ENCODE measurements at places on chromosomes 3 and 15.

DNA sequence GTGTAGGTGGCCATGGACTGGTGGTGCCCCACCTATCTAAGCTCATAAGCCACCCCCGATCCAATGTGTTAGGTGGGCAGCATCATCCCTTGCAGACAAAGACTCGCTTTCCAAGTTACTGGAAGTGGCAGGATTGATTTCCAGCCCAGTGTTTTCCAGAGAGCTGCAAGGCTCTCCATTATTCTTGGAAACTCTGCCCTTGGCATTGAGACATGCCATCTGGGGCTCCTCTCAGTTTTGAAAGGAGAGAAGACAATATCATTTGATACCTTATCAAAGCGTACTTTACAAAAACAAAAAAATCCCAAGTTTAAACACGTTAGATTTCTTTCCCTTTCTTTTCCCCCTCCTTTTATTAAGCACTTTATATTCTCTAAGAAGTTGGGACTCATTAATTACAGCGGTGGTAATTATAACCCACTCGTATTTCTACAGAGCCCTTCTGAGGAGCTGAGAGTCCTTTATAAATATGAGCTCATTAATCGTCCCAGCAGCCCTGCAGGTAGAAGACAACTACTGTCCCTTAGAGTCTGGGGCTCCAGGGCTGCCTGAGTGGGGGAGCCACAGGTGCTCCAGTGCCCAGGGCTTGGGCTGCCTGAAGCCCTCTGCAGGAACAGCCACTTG lies 226.1 kb downstream of the TLE3 start:
- H3K27me3 ChIP-seq = no peaks in the 10 kb centered on the region
- no peaks in the 10 kb centered on the region for H3K4me1 ChIP-seq
- H3K36me3 ChIP-seq = no peaks in the 10 kb centered on the region

DNA sequence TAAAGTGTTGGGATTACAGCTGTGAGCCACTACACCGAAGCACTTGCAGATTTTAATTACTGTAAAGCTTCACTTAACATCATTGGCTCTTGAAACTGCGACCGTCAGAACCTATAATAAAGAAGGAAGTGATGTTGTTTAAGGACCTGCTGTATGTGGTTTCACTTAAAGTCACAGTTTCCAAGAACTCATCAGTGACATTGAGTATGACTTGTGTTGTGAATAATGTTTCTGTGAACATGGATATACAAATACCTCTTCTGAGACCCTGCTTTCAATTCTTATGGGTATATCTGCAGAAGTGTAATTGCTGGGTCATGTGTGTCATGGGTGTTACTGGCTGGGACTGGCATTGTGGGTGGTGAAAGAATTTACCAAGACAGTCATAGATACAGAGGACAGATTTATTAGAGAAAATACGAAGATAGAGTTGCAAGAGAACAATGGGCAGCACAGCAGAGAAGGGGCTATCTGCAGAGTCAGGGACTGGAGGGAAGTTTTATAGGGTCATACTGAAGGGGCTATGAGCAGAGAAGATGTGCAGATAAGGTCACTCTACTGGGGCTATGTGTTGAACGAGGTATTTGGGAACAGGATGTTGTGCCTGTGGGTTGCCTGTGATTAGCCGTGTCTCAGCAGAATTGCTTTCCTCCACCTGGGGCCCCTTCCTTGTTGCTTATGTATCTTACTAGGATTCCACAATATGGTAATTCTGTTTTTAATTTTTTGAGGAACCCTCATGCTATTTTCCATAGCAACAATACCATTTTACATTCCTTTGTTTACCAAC lies 4.5 kb downstream of the NDUFB5 start:
- no peak overlapping the region for H3K4me3 ChIP-seq
- peaks cover 13% of the 10 kb centered on the region for H3K36me3 ChIP-seq
- H3K4me1 ChIP-seq = peaks cover 54% of the 10 kb centered on the region
- DNase-seq = peak; percentile 18

DNA sequence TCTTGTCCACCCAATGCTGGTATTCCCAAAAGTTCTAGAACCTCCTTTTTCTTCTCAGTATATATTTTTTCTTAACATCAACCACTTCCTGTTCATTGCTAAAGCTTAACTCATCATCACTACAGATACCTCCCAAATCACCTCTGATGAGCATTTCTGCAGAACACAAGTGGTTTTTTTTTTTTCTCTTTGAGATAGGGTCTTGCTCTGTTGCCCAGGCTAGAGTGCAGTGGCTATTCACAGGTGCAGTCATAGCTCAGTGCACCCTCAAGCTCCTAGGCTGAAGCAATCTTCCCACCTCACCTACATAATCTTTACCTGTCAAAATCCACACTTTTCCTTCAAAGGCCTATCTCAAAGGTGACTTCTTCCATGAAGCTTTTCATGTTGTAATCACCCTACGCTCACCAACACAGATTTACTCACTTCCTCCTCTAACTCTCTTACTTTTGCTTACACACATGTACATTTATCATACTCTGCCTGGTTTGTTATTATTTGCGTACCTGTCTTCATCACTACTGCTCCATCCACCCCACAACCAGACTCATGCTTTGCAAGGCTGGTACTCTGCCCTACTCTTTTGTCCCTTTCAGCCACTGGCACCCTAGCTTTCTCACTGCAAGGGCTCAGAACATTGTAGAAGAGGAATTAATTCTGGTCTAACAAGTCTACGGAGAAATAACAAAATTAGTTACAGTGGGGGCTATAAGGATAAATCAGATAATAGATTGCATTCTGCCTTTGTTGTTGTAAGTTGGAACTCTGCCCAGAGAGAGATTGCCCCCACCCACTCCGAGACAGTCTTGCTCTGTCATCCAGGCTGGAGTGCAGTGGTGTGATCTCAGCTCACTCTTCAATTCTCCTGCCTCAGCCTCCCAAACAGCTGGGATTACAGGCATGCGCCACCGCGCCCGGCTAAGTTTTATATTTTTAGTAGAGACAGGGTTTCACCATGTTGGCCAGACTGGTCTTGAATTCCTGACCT lies 27.5 kb downstream of the HERC1 start:
- peaks cover 85% of the 10 kb centered on the region for H3K4me1 ChIP-seq
- H3K27me3 ChIP-seq = no peaks in the 10 kb centered on the region
- H3K27ac ChIP-seq = no peak overlapping the region
- DNase-seq = no peak
- no peaks in the 10 kb centered on the region for H3K36me3 ChIP-seq
- H3K4me3 ChIP-seq = no peak overlapping the region

- no peak for DNase-seq
- H3K36me3 ChIP-seq = no peaks in the 10 kb centered on the region
- H3K27ac ChIP-seq = no peak overlapping the region
Observed at GRCh38 chr3:135337192-135337591, 542.1 kb downstream of the EPHB1 start.

DNA sequence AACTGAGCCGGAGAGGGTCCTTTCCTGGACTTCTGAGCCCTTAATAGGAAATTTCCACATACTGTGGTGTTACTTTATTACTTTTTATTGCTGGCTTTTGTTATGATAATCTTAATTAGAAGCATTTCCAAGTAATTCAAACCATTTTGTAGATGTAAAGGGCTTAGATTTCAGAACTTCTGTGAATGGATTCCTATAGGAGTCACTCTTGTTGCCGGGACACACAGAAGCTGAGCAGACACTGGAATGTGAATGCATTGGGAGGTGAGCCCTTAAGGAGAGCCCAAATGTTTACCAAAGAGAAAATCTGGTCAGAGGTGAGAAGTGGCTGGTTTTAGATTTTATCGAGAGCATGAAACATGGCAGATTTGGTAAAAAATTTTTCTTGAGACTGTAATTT lies 87.4 kb downstream of the FNDC3B start:
- H3K27me3 ChIP-seq = no peaks in the 10 kb centered on the region
- no peak for DNase-seq
- peak overlapping the region; percentile 64 for H3K27ac ChIP-seq
- H3K4me1 ChIP-seq = peaks cover 57% of the 10 kb centered on the region
- no peaks in the 10 kb centered on the region for H3K36me3 ChIP-seq

GRCh38 chr3:196650740-196651311 lies 11.3 kb downstream of the NRROS start:
- no peak overlapping the region for H3K4me3 ChIP-seq
- peak overlapping the region; percentile 51 for H3K27ac ChIP-seq
- H3K4me1 ChIP-seq = peaks cover 21% of the 10 kb centered on the region

- peaks cover 22% of the 10 kb centered on the region for H3K4me1 ChIP-seq
- no peak overlapping the region for H3K4me3 ChIP-seq
- no peaks in the 10 kb centered on the region for H3K36me3 ChIP-seq
- H3K27ac ChIP-seq = peak overlapping the region; percentile 29
- no peak for DNase-seq
Observed at GRCh38 chr3:133474251-133474801, 74.5 kb downstream of the BFSP2 start.

- H3K4me3 ChIP-seq = peak overlapping the region; percentile 78
- no peak for DNase-seq
- no peak overlapping the region for H3K27ac ChIP-seq
- peaks cover 4% of the 10 kb centered on the region for H3K4me1 ChIP-seq
- no peaks in the 10 kb centered on the region for H3K27me3 ChIP-seq
- peaks cover 21% of the 10 kb centered on the region for H3K36me3 ChIP-seq
Observed at GRCh38 chr3:100335434-100335833, 877 bp downstream of the NIT2 start.

DNA sequence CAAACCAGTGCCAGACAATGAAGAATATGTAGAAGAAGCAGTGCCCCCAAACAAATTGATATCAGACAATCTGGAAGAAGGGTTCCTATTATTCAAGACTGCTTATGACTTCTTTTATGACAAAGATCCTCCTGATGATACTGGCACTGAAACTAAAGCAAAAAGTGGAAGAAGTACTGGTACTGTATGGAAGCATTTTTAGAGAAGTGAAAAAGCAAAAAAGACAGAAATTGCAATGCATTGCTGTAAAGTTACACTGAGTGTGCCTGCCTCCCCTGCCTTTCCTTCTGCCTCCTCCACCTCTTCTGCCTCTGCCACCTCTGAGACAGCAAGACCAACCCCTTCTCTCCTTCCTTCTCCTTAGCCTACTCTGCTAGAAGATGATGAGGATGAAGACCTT lies 167.6 kb downstream of the PLCL2 start:
- H3K4me3 ChIP-seq = no peak overlapping the region
- no peaks in the 10 kb centered on the region for H3K27me3 ChIP-seq
- H3K36me3 ChIP-seq = peaks cover 15% of the 10 kb centered on the region
- H3K4me1 ChIP-seq = no peaks in the 10 kb centered on the region
- no peak for DNase-seq

DNA sequence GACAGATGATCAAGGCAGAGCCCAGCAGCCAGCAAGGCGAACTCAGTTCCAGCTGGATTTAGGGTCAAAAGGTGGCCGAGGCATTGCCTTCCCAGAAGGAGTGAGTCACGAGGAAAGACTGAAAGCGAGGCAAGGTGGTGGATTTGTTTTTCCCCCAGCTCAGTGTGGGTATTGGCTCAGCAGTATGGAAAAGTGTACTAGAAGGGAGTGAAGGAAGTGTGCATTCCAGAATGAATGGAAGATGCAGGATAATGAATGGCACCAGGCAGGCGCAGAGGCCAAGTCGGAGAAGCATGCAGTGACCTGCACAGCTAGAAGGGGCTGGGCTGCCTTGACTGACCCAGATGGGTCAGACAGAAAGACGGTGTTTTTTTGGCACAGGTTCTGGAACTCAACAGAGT lies 46.3 kb downstream of the FOXP1 start:
- peak; percentile 57 for DNase-seq
- peaks cover 10% of the 10 kb centered on the region for H3K4me1 ChIP-seq
- H3K27me3 ChIP-seq = no peaks in the 10 kb centered on the region
- H3K27ac ChIP-seq = no peak overlapping the region
- H3K4me3 ChIP-seq = no peak overlapping the region

DNA sequence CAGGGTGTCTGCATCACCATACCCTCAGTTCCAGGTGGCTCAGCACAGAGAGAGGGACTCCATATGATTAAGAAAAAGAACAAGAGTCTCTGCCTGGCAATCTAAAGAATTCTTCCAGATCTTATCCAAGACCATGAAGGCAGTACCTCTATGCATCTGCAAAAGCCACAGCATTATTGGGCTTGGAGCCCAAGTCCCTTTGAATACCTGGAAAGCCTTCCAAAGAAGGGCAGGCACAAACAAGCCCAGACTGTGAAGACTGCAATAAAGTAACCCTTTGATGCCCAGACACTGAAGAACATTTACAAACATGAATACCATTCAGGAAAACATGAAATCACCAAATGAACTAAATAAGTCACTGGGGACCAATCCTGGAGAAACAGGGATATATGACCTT lies 60.9 kb upstream of the DIPK2A start:
- no peaks in the 10 kb centered on the region for H3K27me3 ChIP-seq
- no peak overlapping the region for H3K27ac ChIP-seq
- no peak overlapping the region for H3K4me3 ChIP-seq
- no peaks in the 10 kb centered on the region for H3K4me1 ChIP-seq
- no peaks in the 10 kb centered on the region for H3K36me3 ChIP-seq

- no peak for DNase-seq
- no peaks in the 10 kb centered on the region for H3K4me1 ChIP-seq
- H3K36me3 ChIP-seq = no peaks in the 10 kb centered on the region
- no peaks in the 10 kb centered on the region for H3K27me3 ChIP-seq
- no peak overlapping the region for H3K27ac ChIP-seq
- H3K4me3 ChIP-seq = no peak overlapping the region
Observed at GRCh38 chr3:98445949-98446406, 17.0 kb upstream of the OR5K1 start.

- no peak overlapping the region for H3K27ac ChIP-seq
- H3K4me1 ChIP-seq = peaks cover 22% of the 10 kb centered on the region
- H3K27me3 ChIP-seq = no peaks in the 10 kb centered on the region
- no peak overlapping the region for H3K4me3 ChIP-seq
Observed at GRCh38 chr3:151879679-151880415, 6.4 kb downstream of the SUCNR1 start.

- H3K4me1 ChIP-seq = peaks cover 7% of the 10 kb centered on the region
- DNase-seq = no peak
- no peaks in the 10 kb centered on the region for H3K36me3 ChIP-seq
- H3K27ac ChIP-seq = no peak overlapping the region
- H3K27me3 ChIP-seq = no peaks in the 10 kb centered on the region
- peak overlapping the region; percentile 34 for H3K4me3 ChIP-seq
Observed at GRCh38 chr3:33786565-33787327, 11.7 kb upstream of the PDCD6IP start.

DNA sequence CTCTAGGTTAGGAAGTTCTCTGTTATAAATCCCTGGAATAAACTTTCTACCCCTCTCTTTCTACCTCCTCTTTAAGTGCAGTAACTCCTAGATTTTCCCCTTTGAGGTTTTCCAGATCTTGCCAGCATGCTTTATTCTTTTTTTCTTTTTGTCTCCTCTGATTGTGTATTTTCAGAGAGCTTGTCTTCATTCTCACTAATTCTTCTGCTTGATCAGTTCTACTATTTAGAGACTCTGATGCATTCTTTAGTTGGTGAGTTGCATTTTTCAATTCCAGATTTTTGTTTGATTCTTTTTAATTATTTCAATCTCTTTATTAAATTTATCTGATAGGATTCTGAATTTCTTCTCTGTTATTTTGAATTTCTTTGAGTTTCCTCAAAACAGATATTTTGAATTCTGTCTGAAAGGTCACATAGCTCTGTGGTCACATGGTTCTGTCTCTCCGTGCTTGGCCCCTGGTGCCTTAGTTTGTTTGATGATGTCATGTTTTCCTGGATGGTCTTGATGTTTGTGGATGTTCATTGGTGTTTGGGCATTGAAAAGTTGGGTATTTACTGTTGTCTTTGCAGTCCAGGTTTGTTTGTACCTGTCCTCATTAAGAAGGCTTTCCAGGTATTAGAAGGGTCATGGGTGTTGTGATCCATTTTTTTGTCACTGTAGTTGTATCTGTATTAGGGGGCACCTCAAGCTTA lies 89.2 kb downstream of the BBX start:
- H3K27ac ChIP-seq = no peak overlapping the region
- H3K4me3 ChIP-seq = no peak overlapping the region
- no peaks in the 10 kb centered on the region for H3K27me3 ChIP-seq
- no peaks in the 10 kb centered on the region for H3K4me1 ChIP-seq
- no peak for DNase-seq

- H3K36me3 ChIP-seq = no peaks in the 10 kb centered on the region
- H3K27ac ChIP-seq = no peak overlapping the region
- H3K27me3 ChIP-seq = no peaks in the 10 kb centered on the region
- no peak overlapping the region for H3K4me3 ChIP-seq
Observed at GRCh38 chr3:35772381-35773015, 133.2 kb downstream of the ARPP21 start.
